ENCODE measurements at places on chromosomes 4 and X.

- DNase-seq: no peak
Observed at GRCh38 chr4:52675111-52675510, 16.0 kb upstream of the USP46 start.

GRCh38 chr4:151459375-151459774 is 50.4 kb downstream of the FHIP1A start:
- DNase-seq: no peak

DNA sequence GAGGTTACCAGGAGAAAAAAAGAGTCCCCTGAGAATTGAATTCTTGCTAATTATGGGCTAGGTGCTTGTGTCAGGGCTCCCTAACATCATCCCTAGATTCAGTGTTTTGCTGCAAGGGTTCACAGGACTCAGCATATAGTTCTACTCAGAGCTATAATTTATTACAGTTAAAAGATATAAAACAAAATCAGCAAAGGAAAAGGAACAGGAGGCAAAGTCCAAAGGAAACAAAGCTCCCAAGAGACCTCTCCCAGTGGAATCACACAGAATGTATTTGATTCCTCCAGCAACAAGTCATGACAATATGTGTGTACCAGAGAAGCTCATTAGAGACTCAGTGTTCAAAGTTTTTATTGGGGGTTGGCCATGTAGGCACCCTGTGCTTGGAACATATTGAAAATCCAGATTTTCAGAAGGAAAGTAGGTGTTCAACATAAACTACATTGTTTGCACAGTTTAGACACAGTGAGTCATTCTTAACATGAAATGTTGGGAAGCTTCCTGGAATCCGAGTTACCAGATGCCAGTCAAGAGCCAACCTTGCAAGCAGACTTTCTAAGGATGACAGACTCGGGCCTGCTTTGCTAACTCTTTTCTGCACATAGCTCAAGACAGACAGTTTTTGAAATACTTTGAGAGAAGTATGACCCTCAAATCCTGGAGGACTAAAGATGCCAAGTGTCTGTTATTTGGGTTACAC is 311.3 kb upstream of the EMCN start:
- no peak for DNase-seq

GRCh38 chr4:151646322-151646721 is 114.5 kb downstream of the GATB start:
- no peak for DNase-seq

GRCh38 chrX:69503782-69504625 is at the start of gene NALF2:
Gene NALF2, plus strand, starts transcription at chrX:69504326. Its CDS starts 957 bp downstream, at chrX:69505283.
- DNase-seq: no peak

GRCh38 chrX:1093586-1094421 is 118.6 kb downstream of the CRLF2 start:
- no peak for DNase-seq

GRCh38 chr4:66055999-66056398 is 385.7 kb upstream of the EPHA5 start:
- no peak for DNase-seq

GRCh38 chrX:107775734-107776511 is at the start of gene TSC22D3:
Gene TSC22D3, minus strand, starts transcription at chrX:107775787. Its CDS starts 368 bp downstream, at chrX:107775419.
- peak; percentile 46 for DNase-seq

GRCh38 chr4:170682558-170683294 is 593.0 kb upstream of the AADAT start:
- DNase-seq: no peak

DNA sequence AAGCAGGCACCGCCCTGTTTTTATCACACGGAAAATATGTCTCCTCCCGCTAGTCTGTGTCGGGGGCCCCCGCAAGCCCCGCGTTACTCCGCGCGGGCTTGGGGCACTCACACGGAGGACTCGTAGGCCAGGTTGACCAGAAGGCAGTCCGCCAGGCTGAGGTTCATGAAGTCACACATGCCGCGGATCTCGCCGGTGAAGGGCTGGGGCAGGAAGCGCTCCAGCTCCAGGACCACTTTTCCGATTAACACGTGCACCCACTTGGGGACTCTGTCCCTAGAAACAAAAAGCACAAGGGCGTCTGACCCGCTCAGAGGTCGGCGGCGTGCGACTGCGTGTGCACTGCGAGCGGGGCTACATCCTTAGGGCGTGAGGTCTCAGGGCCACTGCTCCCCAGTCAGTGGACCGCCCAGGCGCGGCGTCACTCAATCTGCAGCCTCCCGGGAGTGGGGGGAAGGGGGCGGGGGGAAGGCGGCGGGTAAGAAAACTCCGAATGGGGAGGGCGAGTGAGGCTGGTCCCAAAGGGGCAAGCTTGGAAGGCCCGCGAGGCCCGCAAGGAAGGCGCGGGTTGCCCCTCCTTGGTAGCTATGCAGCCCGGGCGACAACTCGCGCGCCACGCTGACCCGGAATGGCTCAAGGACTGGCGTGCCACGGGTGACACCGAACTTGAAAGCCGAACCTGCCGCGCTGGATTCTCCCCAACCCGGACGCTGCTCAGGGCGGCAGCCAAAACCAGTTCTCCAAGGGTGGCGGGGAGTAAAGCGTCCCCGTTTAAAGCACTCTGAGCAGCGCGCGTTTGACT is 722 bp downstream of the NAAA start:
- DNase-seq: peak; percentile 68

GRCh38 chr4:159455675-159456237 is 352.9 kb downstream of the RAPGEF2 start:
- DNase-seq: no peak
